ENCODE measurements at places on chromosomes 12 and 14.

- DNase-seq, result no peak
These were observed 583.9 kb upstream of the TBX3 start for GRCh38 chr12:115267891-115268290.

- DNase-seq, result no peak
These were observed 1.9 kb downstream of the MLXIP start for GRCh38 chr12:122080149-122081082.

DNA sequence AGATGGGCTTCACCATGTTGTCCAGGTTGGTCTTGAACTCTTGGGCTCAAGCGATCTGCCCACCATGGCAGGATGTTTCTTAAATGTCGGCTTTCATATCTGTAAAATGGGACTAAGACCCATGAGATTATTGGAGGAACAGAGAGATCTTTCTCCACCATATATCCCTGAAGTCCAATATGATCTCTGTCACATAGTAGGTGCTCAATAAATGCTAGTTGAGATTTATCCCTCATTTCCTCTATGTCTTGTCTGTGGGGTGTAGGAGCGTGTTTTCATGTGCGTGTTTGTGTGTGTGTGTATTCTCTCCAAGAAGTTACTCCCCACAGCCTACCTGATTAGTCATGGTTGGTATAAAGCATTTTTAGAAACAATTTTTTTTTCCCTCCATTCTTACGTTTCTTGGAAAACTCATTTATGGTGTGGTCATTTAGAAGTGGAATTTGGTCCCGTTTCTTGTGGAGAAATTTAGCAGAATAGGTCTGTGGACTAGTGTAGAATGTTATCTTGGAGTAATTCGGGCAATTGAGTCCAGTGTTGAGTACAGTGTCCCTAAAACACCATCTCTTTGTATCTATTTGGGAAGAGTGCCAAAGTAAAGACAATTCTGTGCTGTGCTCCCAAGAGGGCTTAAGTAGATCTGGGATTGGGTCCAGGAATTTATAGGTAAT is 4.3 kb downstream of the STRAP start:
- peak; percentile 7 for DNase-seq

GRCh38 chr14:100017553-100017952 is 47.7 kb upstream of the EVL start:
- no peak for DNase-seq

- DNase-seq, result no peak
These were observed 432.6 kb downstream of the PCNX1 start for GRCh38 chr14:71339650-71340415.

DNA sequence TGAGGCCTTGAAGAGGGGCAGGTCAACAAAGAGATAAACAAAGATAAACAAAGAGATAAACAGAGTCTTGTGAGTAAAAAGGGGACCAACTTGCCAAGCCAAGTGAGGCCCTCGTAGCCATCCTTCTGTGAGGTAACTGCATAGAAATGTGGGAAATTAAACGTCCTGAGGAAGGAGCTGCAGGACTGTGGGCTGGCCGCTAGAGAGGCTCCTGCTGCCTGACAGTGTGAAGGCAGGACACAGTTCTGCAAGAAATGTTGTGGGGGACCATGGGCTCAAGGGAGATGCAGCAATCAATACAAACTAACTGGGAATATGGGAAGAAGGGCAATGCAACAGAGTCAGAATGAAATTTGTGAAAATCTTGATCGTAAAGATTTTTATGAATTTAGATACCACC is 91.9 kb downstream of the SLC8A3 start:
- DNase-seq, result no peak

- DNase-seq, result no peak
These were observed 3.2 kb upstream of the GSC start for GRCh38 chr14:94773061-94773648.

- DNase-seq, result no peak
These were observed 44.0 kb downstream of the SMUG1 start for GRCh38 chr12:54144738-54145137.

DNA sequence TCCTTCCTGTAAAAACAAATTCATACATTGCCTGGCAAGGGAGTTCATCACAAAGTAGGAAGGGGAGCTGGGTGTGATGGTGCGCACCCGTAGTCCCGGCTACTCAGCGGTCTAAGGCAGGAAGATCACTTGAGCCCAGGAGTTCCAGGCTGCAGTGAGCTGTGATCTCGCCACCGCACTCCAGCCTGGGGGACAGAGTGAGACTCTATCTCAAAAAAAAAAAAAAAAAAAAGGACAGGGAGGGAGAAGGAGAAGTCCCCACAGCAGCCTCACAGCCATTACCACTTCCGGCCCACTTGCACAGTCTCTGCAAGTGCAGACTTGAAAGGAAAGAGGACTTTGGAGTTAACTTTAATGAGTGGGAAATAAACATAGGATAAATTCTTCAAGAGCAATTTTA is 121.0 kb downstream of the FBXL14 start:
- DNase-seq, result no peak

DNA sequence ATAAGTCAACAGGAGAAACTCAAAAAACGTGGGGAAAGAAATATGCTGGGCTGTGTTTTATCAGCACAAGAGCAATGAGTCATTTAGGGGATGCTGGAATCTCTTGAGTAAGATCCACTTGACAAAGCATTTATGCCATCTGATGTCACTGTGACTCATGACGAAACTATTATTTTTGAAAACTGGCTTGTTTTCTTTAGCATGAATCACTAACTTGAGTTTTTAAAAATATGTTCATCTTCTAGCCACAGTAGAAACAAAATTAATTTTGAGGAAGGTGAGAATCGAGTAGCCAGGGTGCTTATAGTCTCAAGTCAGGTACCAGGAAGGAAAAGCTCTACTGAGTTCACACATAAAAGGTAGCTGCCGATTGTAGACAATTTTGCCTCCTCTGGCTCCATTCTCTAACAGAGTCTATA is 456.2 kb upstream of the MGAT4C start:
- no peak for DNase-seq

DNA sequence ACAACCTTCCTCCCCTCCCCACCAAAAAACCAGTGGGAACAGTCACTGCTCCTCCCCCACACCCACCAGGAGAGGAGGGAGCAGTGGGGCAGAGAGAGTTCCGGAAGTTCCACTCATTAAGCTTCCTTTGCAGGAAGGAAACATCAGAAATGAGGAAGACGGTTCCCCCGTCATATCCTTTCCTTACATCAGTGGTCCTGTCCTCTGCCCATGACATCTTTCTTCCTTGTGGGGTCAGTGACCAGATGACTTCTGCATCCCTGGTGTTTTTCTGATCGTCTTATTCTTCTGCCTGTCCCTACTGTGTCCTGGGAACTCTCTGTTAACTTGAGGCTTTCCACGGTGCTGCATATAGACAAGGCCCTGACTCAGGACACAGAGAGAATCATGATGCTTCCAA is 40.8 kb upstream of the SPTLC2 start:
- no peak for DNase-seq

GRCh38 chr14:37403626-37404025 is 191.4 kb downstream of the FOXA1 start:
- DNase-seq, result no peak

GRCh38 chr12:52440821-52441319 is 6.7 kb upstream of the KRT75 start:
- DNase-seq, result no peak

DNA sequence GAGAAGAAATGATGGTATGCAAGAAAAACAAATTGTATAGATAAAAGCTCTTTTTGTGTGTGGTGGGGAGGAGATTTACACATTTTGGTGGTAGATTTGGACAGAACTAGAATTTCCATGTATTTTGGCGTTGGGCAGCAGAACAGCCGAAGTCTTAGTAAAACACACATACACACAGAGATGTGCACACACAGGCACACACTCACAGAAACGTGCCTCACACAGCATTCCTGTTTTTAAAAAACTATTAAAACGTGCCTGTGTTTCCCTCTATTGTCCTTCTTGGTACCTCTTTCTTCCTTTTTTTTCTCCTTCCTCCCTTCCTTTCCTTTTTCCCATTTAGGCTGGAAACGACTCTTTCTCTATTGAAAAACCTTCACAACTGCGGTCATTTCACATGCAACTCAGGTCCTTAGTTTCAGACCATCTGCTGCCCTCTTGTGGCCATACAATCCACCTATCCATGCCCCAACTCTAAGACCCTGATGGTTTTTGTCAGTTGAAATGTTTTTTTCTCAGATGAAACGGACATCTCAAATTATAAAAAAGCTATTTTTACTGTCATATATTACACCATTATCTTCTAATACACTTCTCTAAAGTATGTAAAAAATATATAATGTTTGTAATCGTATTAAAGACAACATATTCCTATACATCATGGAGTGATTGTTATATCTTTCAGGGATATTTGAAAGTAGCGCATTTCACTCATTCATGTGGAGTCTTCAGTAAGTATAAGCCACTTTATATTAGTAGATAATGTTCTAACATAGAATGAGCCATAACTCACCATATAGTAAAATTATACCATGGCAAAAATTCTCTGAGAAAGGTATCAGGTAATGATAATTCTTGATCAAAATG is 386.7 kb upstream of the NOVA1 start:
- peak; percentile 84 for DNase-seq

- no peak for DNase-seq
These were observed 266.3 kb upstream of the CCDC196 start for GRCh38 chr14:66219886-66220285.

DNA sequence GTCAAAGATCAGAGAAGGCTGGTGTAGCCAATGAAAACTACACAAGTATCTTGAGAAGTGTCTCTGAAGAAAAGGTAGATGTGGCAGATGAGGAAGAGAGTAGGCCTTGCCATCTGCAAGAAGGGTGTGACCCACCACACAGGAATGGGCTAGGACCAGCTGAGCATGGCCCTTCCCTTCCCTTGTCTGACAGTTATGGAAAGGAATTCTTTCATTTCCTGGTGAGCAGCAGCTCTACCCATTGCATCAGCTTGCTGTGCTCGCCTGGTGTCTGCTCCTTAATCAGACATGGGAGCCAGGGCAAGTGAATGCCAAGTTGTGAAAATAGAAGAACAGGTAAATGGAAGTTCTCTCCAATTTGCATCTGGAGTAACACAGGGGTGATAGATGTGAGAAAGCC is 145.2 kb upstream of the KRR1 start:
- no peak for DNase-seq

DNA sequence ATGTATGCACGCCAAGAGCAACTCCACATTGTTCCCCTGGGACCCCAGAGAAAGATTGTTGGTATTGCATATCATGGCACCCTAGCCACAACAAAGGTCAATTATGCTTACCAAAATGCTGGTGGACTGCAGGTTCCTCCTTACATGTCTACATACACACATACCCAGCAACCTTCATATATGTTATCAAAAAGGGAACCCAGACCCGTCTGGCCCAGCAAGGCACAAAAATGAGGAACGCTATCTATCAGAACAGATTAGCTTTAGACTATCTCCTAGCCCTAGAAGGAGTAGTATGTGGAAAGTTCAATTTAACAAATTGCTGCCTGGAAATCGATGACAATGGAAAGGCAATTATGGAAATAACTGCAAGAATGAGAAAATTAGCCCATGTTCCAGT is 61.5 kb downstream of the DHRS2 start:
- DNase-seq, result no peak

GRCh38 chr14:55628426-55628825 is 48.4 kb downstream of the KTN1 start:
- DNase-seq, result no peak

All from NCI-H446 (cell line).